A673 (cell line): ENCODE measurements at places on chromosomes 12 and 14.

GRCh38 chr12:110245369-110245772 lies 35.7 kb upstream of the ATP2A2 start:
- DNase-seq: peak; percentile 44

DNA sequence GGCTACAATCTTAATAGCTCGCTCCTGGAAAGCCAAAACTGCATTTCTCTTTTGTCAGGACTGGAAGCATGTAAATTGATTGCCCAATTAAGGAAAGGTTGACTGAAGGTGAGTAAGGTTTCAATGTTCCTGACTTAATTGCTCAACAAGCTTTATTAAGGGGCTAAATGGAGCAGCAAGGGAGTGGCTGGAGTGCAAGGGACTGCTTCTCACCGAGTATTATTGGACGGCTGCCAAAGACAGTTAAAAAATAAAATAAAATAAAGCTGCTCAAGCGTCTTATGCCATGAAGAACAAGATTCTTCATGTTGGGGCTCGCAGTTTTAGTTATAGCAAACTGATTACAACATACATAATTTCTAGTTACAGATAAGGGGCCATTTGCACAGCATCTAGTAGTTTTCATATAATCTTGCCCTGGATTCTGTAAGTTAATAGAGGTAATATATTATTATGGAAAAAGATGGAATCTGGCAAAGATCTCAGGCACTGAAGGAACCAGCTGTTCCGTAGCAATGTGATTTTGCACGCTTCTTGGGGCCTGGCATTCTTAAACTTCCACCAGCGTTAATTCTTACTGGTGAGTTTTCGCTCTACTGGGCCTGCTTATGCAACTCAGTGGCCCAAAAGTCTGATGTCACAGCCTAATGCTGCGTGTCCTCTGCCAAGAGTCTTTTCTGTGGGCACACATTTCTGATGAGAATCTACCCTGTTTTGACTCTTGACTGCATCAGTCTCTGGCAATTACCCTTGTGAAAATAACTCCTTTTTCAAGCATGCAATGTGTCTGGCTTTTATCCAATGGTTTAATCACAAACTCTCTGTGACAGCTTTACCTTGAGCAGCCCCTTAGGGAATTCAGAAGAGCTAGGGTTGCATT lies 108.5 kb downstream of the SLC38A1 start:
- peak; percentile 85 for DNase-seq

GRCh38 chr14:105177082-105177481 lies 4.0 kb downstream of the NUDT14 start:
- no peak for DNase-seq

DNA sequence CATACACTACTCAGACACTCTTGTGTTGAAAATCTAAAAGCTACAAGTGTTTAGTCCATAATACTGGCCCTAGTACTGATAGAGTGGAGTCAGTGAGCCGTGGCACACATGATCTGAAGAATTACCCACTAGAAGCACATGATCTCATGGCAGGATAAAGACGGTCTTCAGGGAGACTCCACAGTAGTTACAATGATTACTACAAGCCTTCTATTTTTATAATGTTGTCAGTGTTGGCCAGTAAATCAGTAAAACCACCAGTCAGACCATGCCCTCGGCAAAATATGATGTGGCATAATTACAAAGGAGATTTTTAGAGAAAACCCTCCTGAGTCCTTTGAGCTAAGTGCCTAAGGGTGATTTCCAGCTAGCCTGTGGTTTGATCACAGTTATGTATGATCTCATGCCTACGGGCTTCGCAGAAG lies 114.9 kb downstream of the PDZRN4 start:
- no peak for DNase-seq

- no peak for DNase-seq
Measured at GRCh38 chr14:34051966-34052657, 101.2 kb upstream of the EGLN3 start.

GRCh38 chr12:72271451-72272090 lies 599 bp upstream of the TRHDE start:
- peak; percentile 91 for DNase-seq

- DNase-seq: no peak
Measured at GRCh38 chr12:56721721-56722120, 3.4 kb downstream of the NACA start.

DNA sequence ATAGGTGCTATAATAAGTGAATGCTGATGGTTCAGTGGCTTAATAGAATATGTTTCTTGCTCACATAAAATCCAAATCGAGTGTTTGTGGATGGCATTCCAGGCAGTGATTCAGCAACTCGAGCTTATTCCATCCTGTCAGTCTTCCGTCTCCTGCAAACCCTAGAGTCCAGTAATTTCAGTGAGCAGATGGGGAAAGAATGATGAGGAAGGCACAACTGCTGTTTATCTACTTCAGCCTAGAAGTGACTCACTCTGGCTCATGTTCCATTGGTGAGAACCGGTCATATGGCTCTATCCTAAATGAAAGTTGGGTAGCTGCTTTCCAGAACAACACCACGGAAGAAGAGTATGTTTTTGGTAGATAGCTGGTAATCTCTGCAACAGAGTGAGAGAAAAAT lies 421.8 kb upstream of the PDE3A start:
- no peak for DNase-seq

GRCh38 chr12:105843986-105844760 lies 294.6 kb downstream of the NUAK1 start:
- DNase-seq: no peak

GRCh38 chr12:95701722-95702418 lies 88.7 kb downstream of the NTN4 start:
- no peak for DNase-seq

DNA sequence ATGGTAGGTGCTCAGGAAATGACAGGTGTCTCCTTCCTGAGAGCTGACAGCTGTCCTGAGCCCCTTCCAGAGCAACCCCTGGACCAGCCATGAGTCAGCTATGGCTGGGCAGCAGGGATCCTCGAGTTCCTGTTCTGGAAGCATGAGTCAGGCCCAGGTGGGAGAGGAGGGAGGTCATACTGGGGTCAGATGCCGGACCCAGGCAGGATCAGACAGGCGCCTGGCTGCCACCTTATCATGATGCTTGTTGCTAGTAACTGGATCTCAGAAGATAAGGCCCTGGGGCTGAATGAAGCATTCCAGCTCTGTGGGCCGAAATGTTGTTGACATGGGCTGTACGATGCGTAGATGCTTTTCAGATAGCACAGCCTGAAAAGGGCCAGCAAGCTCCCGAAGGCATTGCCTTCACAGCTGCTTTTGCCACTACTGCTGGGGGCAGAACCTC lies 17.4 kb upstream of the KRT7 start:
- DNase-seq: no peak

DNA sequence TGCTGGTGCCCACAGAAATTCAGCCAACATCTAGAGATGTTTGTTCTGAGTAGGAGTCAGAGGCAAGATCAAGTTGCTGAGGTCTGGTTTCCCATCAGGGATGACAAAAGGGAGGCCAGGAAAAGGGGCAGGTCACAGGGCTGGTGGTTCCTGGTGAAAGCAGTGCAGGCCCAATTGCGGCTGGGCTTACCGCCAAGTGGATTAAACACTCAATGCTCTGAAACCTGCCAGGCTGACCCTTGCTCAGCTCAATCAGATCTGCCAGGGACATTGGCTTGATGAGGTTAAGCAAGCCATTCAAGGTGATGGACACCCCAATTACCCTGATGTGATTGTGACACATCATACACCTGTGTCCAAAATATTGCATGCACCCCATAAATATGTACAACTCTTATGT lies 5.5 kb upstream of the OAS1 start:
- DNase-seq: no peak

DNA sequence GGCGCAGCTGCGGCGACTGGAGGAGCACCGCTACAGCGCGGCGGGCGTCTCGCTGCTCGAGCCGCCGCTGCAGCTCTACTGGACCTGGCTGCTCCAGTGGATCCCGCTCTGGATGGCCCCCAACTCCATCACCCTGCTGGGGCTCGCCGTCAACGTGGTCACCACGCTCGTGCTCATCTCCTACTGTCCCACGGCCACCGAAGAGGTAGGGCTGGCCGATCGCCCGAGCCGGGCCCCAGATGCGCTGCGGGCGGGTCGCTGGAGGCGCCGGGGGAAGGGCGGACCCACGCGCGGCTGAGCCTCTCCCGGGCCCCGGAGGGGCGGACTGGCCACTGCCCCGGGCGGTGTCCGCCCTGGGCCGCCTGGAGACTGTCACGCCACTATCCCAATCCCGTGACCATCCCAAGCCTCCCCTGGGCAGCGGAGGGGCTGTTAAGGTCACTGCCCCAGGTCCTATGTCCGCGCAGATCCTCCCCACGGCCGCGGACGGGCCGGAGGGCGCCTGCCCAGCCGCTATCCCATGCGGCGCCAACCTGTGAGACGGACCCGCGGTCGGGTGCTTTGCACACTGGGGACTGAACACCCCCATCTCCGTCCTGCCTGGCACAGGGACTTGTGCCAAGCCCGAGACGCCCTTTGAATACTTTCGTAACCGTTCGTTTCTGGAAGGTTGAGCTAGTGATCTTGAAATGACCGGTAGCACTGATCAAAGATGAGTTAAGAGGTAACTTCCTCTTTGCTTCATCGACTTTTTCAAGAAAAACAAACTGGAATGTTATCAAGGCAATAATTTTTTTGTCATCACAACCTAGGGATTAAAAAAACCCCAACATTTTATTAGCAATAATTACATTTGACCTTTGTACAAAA lies 725 bp downstream of the CHPT1 start:
- no peak for DNase-seq

- peak; percentile 62 for DNase-seq
Measured at GRCh38 chr14:48398675-48399282, 723.4 kb upstream of the MDGA2 start.

DNA sequence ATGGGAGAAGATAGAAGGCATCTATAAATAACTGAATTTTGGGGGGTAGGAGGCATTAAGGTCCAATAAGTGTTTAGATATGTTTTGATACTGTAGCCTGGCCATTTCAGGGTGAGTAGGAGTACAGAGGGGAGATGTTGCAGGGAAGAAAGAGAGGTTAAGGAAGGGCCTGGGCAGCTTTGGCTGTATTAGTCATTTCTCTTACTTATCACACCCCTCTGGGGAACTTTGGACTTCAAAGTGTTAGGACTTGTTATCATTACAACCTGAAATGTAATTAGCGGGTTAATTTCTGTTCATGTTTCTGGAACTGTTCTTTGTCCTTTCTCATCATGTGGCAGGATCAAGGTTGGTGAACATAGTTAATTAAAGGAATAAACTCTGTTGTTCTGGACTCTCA lies 40.3 kb downstream of the SUSD6 start:
- DNase-seq: no peak

DNA sequence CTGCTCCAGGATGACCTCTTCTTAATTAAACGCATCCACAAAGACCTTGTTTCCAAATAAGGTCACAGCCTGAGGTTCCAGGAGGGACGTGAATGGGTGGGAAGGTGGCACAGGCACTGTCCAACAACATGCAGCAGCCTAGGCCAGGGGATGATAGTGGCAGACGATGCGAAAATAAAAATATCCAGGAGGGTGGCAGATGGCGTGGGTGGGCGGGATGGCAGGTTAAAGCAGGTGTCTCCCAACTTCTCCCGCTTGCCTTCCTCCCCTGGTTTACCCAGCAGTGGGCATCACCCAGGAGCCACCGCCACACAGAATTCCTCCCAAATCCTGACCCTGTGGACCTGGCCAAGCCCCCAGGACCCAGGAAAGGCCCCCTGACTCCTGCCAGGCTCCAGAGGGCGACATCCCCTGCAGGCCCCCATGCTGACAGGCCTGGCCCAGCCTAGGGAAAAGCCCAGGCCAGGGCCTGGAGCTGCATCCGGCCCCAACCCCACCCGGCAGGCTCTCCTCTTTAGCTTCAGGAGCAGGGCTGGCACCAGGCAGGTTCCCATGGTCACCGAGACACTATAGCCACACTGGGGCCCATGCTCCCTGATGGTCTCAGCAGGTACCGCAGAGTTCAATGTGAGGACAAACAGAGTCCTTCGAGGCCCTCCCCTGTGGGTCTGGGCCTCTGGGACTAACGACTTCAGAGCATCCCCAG lies 9.7 kb downstream of the NCOR2 start:
- DNase-seq: no peak

DNA sequence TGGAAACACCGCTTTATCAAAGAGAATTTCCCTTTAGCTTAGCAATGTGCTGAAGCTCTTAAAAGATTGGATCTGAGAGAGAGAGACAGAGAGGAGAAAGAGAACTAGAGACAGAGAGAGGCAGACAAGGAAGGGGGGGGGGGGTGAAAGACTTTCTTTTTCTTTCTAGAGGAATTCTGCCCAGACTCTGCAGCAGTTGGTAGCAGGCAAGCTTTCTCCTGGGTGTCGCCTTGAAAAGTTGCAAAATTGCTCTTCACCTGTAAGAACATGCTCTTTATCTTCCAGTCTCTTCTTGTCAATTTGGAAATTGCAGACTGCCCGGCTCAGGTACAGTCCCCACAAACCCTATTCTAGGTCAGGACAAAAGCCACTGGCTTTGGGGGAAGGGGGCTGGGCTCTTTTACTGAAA lies 2.9 kb upstream of the OTX2 start:
- no peak for DNase-seq

GRCh38 chr12:29088611-29089219 lies 60.4 kb upstream of the FAR2 start:
- DNase-seq: peak; percentile 57

- DNase-seq: no peak
Measured at GRCh38 chr12:124171231-124171979, 123.5 kb upstream of the RFLNA start.

DNA sequence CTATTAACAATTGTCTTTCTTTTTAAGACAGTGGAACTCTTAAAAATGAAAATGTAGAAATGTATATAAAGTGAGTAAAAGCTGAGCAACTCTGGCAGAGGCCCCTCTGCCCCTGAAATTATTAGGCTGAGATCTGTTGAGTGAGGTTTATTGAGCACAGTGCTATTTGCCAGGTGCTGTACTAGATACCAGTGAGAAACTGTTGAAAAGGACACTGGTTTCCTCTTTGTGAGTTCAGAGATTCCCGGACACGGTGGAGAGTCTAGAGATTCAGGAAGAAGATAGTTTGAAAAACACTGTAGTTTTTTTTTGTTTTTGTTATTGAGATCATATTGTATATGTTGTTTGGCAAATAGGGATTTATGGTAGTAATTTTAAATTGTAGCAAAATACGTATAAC lies 11.2 kb downstream of the ACVR1B start:
- no peak for DNase-seq

DNA sequence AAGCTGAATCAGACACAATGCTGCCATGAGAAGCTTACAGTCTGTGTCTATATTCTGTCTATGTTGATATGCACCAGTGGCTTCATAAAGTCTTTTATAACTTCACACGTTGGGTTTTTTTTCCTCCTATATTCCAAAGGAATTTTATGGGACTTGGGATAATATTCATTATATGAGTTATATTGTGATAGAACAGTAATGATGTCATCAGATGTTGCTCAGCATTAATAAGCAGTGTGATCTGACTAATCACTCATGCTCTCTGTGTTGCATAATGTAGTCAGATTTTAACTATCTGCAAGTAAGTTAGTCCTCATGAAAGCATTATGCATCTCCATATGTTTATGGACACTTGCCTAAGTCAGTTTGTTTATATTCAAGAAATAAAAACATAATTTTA lies 159.6 kb downstream of the PLCZ1 start:
- no peak for DNase-seq

DNA sequence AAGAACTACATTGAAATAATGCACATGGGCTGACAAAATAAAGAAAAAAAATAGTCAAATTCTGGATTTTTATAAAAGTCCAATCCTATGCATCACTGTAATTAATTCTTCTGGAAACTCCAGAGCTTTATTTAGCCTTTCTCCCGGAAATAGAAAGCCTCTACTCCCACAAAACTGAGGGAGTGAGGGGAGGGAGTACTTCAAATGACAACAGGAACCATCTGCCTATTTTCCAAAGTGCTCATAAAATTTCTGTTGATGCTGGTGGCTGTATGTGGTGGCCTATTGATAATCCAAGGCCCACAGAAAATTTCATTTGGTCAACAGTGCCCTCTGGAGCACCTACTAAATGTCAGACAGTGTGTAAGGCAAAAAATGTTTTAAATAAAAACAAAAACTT lies 64.6 kb downstream of the KIF21A start:
- DNase-seq: no peak
